NCI-H2081 (cell line): ENCODE measurements at places on chromosomes 1 and 21.

DNA sequence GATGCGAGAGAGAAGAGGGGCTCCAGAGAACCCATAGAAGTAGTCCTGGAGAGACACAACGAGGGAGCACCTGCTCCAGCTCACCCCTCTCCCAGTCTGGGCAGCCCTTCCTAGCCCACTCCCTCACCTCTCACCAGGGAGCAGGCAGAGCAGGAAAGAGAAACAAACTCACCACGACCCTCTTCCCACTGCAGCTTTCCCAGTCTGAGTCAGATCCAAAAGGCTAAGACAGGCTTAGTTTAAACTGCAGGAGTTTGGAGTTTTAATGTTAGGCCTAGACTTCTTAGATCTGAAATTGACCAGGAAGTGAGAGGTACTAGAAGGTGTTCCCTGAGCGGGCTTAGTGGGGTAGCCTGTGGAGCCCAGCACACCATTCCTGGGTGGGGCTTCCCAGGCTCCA, 29.6 kb downstream of the SLC1A7 start:
- DNase-seq: no peak

DNA sequence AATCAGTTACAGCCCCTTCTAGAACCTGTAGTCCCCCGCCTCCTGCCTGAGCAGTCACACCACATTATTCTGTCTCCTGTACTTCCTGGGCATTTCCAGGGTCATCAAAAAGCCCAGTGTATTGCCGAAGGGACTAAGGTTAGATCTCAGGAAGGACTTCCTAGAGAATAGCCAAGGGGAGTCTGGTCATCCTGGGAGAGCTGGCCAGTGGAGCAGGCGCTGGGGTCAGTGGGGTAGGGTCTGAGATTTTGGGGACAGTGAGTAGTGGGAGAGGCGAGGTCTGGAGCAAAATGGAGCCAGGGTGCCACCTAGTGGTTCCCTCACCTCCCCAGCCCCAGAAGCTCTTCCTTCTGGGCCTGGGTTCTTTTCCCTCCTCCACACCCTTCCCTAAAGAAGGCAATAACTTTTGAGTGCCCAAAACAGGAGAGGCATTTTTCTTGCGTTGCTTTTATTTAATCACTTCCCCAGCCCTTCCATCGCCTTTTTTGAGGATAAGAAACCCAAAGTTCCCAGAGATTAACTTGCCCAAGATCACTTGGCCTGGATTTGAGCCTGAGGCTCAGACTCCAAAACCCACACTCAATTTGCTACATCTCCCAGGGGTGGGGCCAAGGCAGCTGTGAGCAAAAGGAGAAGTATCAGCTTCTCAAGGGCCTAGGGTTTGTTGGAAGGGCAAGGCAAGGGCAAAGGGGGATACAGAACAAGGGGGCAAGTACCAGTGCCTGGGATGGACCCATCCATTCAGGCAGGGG, 7.3 kb upstream of the PMVK start:
- peak; percentile 47 for DNase-seq

DNA sequence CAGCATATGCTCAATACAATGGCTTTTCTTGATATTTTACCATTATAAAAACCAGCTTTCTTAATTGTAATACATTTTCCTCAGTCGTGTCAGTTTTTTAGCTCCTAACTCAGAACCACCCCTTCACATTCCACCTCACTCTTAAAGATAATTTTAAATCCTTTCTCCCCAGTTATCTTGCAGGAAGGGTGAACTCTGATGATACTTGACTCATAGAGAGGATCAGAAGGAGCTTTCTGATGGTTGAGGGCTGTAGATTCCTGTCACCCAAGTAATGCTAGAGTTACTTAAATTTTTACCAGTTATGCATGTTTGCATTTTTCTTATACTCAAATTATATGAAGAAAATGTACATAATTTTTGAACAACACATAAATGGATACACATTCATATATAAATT, 233.7 kb downstream of the NCAM2 start:
- DNase-seq: no peak

DNA sequence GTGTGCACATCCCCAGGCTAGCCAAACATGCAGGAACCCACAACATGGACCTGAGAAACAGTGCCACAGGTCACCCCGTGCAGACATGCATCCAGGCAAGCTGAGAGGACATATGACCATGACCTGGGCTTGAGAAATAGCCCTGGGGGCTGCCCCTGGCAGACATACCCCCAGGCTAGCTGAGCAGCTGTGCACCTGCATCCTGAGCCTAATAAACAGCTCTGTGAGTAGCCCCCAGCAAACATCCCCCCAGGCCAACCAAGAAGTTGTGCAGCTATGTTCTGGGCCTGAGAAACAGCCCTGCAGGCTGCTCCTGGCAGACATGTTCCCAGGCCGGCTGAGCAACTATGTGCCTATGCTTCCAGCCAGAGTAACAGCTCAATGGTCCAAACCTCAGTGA, 14.5 kb downstream of the OLFML3 start:
- no peak for DNase-seq

- DNase-seq: no peak
These were observed 507.8 kb upstream of the USP24 start for GRCh38 chr1:55723001-55723400.

DNA sequence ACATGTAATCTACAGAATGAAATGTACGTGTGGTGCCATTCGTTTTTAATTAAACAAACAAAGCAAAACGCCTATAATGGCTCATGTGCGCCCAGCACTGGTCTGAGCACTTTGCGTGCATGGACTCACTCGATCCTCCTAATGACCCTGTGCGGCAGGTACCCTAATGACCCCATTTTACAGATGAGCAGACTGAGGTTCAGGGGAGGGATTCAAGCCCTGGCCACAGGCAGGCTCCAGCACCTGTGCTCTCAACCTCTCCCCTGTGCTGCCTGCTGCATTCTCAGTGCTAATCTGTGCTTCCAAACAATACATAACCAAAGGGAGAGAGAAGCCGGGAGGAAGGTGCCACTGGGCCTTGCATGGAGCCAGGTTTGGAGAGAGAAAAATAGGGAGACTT, 124.2 kb upstream of the ZBTB40 start:
- DNase-seq: no peak

DNA sequence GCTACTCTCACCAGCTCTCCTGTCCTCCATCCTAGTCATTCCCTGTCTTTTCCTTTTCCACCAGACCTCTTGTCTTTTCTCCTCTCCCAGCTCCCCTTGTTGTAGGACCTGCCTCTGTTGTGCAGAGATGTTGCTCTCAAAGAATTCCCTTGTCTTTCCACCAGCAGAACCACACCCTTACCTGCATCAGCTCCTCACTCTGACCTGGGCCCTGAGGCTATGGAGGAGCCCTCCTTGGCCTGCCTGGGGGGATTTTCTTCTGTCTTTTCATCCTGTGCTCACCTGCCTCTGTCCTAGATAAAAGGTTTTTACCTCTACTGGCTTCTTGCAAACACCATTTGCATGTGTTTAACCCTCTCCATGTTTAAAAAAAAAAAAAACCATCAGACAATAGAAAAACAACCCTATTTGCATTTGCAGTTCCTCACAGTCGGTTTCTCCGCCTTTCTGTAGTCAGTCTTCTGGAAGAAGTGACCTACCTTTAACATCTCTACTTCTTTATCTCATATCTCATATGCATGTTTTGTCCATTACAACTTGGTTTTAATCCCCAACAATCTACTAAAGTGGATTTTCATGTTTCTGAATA, 12.1 kb downstream of the FCRL5 start:
- DNase-seq: no peak

DNA sequence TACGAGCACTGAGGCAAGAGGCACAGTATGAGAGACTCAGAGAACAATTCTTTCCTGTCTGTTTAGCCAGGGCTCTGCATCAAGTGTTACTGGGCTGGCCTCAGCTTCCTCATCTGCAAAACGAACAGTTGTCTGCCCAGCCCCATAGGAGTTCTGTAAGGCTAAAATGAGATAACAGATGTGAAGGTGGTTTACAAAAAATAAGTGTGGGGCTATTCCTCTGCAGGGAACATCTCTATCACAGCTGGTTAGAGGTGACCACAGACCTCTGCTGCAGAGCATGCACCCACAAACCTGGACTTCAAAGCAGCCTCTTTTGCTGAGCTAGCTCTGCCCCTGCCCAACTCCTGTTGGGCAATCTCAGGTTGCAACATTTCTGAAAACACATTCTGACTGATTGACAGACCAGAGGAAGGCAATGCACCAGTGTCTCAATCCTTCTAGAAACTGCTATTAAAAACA, 10.5 kb upstream of the OLIG1 start:
- no peak for DNase-seq

DNA sequence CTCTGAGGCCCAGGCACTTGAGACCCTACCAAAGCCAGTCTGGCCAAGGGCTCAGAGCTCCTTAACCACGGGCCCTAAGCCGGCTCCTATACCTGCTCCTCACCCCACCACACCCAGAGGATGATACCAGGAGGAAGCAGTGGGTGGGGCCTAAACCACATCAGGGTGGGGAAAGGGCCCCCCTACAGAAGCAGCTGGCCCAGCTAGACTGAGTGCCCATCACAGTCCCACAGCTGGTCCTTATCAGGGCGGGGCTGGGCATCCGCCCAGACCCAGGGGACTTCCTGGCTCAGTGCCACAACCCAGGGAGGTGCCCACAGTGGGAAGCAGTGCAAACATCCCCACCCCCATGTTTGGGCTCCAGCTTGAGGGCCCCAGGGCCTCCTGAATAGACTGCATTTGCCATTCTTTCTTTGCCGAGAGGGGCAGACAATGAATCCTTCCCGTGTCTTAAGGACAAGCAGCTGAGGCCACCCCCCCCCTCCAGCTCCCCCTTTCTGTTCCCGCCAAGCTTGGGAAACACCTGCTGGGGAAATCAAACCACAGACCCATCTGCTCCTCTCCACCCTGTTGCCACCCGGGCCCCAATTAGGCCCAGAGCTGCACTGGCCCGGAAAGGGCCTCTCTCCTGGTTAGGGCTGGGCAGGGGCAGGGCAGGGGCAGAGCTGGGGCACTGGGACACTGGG, 6.2 kb downstream of the E2F2 start:
- DNase-seq: peak; percentile 96

DNA sequence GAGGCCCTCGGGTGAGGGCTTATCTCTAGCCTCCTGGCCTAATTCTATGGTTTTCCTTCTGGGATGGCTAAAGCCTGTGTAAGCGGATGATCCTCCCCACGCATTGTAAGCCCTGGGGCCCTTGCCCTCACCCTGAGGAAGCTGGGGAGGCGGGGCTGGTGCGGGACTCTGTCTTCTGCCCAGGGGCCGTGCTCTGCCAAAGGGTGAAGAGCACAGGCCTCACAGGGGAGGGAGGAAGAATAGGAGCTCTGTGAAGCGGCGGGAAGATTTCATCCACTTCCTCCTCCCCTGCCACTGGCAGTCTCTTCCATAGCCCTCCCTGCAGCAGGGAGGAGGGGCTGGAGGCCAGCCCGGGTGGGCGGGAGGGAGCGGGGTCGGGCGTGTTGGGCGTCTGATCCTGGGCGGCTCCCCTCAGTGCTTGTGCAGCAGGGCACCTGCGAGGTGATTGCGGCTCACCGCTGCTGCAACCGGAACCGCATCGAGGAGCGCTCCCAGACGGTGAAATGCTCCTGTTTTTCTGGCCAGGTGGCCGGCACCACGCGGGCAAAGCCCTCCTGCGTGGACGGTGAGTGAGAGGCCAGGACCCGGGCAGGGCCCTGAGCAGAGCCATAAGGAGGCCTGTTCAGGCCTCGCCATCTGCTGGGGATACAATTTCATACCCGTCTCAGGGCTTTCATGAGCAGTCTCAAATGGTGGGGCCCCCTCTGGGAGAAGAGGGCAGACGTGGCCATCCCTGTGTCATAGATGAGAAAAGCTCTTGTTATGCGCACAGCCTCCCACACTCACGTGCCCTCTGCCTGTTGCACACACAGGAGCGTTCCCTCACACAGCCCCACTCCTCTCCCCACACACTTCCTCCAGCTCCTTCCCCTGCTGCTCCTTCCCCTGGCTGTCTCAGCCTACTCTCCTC, 7.7 kb upstream of the PPM1J start:
- DNase-seq: no peak

- DNase-seq: peak; percentile 83
These were observed 19.2 kb upstream of the CDK18 start for GRCh38 chr1:205484985-205485967.

DNA sequence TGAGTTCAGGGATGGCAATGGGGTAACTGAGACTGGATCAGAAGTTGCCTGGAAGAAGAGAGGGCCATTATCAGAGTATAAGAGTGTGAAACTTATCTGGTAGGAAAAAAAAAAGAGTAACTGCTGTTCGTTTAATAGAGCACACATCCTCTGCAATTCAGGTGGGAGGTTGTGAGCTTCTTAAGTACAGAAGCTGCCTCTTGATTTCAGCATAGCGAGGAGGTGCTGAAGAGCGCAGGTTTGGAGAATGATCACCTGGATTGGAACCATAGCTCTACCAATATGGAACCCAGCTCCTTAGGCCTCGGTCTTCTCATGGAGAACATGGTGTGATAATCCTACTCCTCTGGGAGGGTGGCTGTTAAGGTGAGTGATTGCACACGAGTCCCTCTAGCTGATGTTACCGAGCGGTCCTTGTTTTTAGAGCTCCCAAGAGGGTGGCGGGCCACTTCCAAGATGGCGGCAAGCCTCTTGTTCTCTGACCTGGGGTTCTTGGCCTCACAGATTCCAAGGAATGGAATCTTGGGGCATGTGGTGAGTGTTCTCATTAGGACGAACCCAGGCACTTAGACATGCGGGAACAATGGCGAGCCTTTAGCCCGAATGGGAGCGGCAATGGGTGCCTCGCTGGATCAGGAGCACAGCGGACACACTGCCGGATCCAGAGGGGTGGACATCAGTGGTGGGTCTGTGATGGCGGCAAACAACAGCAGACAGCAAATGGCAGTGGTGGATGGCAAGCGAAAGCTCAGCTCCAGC, 3.3 kb upstream of the MX1 start:
- DNase-seq: no peak

GRCh38 chr1:205076245-205076761, 8.0 kb downstream of the TMEM81 start:
- DNase-seq: no peak

GRCh38 chr1:228271701-228272251, 63.9 kb downstream of the OBSCN start:
- no peak for DNase-seq

DNA sequence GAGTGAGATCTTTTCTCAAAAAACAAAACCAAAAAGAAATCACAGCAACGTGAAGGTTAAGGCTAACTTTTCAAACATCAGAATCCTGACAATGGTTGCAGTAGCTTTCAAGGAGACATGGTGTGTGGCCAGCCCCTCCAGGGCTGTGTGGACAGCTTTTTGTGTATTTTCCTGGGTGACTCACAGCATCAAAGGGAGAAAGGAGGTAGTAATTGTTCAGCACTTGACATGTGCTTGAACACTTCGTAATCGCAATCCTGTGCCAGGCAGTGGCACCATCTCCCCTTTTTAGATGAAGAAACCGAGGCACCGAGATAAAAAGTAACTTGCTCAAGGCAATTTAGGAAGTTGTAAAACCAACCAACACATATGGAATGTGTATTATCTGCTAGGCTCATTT, 10.3 kb downstream of the NBL1 start:
- DNase-seq: no peak

- no peak for DNase-seq
These were observed 36.4 kb downstream of the TTC39A start for GRCh38 chr1:51293898-51294515.

DNA sequence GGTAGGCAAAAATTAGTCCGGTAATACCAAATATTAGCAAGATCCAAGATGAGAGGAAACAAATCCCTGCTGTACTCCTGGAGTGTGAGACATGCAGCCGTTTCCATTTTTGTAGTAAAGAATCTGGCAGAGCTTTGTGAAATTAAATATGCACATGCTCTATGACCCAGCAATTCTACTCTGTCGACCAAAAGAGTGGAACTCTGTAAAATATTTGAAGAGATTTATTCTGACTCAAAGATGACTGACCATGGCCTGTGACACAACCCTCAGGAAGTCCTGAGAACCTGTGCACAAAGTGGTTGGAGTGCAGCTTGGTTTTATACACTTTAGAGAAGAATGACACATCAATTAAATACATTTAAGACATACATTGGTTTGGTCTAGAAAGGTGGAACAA, 16.2 kb downstream of the HAX1 start:
- DNase-seq: no peak

- DNase-seq: no peak
These were observed 1042.6 kb downstream of the PLA2G4A start for GRCh38 chr1:187871177-187871845.
